ENCODE measurements at places on chromosomes 16 and 17.

GRCh38 chr16:77696149-77696548 lies 26.2 kb upstream of the NUDT7 start:
- DNase-seq = no peak

DNA sequence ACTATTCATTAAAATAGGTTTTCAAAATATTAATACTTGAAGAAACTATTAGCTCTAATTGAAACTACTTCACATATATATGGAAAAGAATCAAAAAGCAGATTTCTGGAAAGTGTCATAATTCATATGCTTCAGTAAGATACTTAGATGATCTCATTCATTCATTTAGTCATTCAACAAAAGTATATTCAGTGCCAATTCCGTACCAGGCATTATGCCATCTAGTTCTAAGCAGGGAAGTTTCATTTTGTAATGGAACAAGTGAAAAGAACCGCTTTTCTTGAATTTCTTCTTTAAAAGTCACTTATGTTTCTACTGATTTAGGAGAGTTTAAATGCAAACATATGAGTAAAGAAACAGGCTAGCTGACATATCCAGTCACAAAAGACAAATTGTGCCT lies 118.3 kb upstream of the FAM20A start:
- DNase-seq = no peak

GRCh38 chr17:61862105-61862574 lies 1.2 kb downstream of the BRIP1 start:
- DNase-seq = no peak

DNA sequence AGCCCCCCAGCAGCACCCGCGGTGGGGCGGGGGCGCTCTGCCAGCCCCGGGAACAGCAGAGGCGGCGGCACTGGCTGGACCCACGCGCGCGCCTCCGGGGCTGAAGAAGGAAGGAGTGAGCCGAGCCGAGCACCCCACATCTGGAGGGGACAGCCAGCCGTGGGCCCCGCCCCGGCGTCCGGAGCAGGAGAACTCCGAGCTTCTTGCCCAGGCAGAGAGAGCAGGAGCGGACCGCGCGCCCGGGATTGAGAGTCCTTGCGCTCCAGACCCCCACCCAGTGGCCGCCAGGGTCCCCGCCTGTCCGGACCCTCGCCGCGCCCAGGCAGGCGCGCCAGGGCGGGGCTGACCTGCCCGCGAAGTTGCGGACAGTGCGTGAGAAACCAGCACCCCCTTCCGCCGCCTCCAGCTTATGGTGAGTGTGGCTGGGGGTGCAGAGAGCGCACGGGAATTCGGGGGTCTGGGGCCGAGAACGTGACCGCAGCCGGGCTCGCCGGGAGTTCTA lies 921.9 kb upstream of the EEF2KMT start:
- no peak for DNase-seq

GRCh38 chr16:73233329-73233765 lies 185.4 kb upstream of the ZFHX3 start:
- DNase-seq = no peak

DNA sequence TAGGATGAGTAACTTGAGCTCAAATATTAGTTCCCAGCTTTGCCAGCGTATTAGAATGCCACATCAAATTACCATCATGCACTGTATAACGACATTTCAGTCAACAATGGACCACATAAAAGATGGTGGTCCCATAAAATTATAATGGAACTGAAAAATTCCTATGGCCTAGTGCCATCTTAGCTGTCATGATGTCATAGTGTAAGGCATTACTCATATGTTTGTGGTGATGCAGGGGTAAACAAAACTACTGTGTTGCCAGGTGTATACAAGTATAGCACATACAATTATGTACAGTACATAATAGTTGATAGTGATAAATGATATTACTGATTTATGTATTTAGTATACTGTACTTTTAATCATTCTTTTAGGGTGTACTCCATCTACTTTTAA lies 54.4 kb upstream of the NETO2 start:
- DNase-seq = no peak

GRCh38 chr17:67636834-67637520 lies 80.8 kb upstream of the NOL11 start:
- DNase-seq = no peak

DNA sequence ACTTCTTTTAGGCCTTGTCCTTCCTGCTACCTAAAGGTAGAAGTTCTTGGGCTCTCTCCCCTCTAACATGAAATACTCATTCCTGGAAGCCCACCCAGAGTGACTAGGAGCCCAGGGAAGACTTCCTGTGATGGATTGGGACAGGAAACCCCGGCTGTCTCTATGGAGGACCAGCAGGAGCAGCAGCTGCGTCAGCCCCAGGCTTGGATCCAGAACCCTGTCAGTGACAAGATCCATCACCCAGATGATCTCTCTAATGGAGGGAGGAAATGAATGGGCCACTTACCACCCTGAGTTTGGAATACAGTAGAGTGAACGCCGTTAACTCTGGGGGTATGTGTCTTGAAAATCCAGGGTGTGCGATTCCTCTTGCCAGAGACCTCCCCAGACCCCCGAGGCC lies 195.7 kb upstream of the WSCD1 start:
- DNase-seq = no peak

GRCh38 chr16:48413272-48413671 lies 28.1 kb upstream of the SIAH1 start:
- DNase-seq = no peak

DNA sequence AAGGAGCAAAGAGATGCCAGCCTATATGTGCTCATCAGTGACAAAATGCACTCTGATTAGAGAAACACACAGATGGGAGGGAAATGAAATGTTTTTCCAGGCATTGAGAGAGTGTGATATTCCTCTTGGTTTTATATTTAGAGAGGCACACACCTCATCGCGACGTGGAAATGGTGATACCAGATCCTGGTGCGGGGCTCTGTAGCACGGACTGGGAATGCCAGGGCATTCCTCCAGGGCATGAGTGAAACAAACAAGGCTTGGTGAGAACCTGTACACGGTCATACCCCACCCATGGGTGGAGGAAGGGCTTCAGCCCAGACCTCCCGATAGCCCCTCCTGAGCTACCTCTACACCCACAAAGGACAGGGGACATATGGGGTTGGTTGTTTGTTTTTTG lies 280.2 kb downstream of the C16orf95 start:
- DNase-seq = no peak

DNA sequence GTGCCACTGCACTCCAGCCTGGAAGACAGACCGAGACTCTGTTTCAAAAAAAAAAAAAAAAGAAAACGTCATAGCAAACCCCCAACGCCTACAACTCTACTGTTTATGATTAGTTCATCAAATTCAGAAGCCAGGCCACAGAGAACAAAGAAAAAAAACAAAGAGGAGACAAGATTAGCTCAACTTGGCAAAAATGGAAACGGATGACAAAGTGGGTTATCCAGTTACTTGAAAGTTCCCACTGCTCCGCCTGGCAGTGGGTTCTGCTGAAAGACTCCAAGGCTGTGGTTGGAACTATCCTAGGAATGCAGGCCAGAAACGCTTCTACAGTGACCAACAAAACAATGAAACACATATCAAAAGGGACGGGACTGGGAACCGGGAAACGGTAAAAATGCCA lies 53.1 kb downstream of the MRM3 start:
- no peak for DNase-seq

- no peak for DNase-seq
These were observed 74.5 kb downstream of the GNAO1 start for GRCh38 chr16:56265746-56266145.

DNA sequence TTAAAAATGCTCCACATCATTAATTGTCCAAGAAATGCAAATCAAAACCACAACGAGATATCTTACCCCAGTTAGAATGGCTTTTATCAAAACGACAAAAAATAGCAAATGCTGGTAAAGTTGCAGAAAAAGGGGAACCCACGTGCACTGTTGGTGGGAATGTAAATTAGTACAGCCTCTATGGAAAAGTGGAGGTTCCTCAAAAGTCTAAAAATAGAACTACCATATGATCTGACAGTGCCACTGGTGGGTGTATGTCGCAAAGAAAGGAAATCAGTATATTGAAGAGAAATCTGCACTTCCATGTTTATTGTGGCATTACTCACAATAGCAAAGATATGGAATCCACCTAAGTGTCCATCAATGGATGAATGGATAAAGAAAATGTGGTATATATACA lies 38.2 kb upstream of the ZFHX3 start:
- no peak for DNase-seq

DNA sequence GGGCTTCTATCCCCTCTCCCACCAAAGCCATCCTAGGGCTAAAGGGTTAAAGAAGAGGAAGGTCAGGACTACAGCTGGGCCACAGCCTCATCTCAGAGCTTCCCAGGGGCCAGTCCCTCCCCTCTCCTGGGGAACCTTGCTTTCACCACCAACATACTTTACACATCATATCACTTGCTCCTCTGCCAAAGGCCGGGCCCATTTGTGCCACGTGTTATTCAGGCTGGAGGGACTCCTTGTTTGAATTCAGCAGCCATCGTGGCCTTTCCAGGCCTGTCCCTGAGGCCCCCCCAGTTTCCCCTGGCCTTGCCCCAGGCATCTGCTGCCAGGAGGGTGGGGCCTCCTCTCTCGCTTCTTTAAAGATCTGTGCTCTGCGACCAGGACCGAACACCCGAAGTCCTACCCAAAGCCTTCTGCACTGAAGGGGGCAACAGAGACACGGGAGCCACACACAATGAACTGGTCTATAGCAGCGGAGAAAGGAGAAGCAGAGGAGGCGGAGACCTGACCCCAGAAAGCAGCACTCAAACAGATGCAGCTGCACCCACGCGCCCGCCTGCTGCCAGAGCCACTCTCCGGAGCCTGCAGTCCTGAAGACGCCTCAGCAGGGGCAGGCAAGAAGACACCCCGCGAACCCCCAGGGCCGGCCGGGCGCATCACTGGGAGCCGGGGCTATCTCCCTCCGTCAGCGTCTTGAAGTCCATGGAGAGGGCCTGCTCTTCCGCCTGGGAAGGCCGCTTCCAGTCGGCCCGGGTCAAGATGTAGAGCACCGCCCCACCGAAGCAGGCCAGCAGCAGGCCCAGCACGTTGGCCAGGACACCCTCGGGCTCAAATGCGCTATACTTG lies 12.1 kb downstream of the CYB561 start:
- DNase-seq = no peak

GRCh38 chr16:68848786-68849185 lies 5.5 kb downstream of the TANGO6 start:
- no peak for DNase-seq

- DNase-seq = no peak
These were observed 204.6 kb downstream of the STX8 start for GRCh38 chr17:9371019-9371418.

- DNase-seq = no peak
These were observed 57.1 kb downstream of the SPECC1 start for GRCh38 chr17:20066253-20066652.

- no peak for DNase-seq
These were observed 153.8 kb downstream of the SNX11 start for GRCh38 chr17:48261297-48261880.

DNA sequence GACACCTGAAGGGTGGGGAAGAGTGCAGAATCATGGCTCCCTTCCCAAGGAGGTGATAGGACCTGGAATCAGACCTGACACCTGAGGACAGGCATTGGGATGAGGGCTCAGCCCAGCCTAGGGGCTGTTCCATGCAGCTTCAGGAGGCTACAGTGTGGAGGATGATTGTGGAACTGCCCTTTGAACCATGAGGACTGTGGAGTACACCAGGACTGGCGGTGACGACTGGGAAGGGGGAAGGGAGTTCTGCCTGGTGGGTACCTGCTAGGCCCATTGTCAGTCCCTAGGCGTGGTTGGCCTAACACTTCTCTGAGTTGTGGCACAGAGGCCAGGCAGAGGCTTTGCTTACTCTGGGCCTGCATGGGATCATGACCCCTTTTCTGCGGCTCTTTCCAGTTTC lies 76.1 kb downstream of the MPRIP start:
- no peak for DNase-seq

DNA sequence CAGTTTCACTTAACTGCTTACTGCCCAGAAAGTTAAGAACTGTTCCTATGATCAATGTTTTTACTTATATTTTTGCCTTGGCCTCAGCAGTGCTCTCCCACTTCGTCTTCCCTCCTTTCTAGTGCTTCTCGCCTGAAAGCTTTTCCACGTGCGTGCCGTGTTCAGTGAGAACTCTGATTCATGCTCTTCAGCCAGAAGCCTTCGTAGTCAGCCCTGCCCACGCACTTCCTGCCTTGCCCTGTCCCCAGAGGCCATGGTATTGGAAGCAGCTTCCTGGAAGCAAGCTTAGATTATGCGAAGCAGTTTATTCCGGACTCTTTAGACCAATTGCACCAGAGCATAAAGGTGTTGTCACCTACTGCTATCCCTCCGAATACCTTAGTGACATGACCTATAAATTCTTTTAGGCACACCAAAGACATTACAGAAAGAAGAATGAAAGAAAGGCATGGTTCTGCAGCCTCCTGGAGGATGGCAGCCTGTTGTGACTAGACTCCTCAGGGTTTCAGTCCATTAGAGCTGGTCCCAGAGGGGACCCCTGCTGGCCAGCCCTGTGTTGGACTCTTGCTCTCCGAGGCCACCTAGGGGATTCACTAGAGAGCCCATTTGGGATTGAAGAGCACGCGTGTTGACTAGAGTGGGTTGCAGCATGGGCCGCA lies 105.2 kb downstream of the RPTOR start:
- peak; percentile 25 for DNase-seq

DNA sequence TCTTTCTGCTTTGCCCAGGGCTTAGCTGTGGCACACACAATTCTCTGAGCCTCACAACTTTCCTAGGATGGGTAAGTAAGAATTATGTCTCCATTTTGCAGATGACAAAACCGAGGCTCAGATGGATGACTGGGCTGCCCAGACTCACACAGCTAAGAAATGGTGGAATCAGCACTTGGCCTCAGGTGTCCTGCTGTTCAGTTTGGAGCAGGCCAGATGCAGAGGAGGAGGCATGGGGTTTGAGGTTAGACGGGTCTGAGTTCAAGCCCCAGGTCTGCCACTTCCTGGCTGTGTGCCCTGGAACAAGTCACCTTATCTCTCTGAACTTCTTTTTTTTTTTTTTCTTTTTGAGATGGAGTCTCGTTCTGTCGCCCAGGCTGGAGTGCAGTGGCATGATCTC lies 1.7 kb upstream of the MEOX1 start:
- no peak for DNase-seq

DNA sequence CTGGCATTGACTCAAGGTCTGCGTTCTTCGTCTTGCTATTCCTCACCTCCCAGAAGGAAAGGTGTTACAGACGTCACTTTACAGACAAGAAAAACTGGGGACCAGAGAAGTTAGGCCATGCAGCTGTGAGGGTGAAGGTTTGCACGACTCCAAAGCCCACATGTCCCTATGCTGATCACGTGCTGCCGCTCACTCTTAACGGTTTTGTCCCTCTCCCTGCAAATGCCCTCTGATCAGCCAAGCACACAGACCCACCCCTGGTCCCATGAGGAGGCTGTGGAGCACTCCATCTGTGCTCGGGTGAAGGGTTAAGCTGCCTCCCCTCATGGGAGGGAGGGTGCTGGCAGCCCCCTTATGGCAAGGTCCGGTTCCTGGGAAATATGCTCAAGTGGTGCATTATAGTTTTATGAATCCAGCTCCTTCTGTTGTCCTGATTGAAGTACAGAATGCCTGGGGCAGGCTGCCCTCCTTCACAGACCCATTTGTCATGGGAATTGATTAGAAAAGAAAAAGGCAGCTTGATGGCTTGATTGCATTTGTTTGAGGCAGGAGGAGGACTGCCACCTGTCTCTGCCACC lies 18.8 kb downstream of the CCDC182 start:
- DNase-seq = no peak

Data from stimulated activated CD8-positive, alpha-beta memory T cell treated with anti-CD3 and anti-CD28 coated beads, Interleukin-4, amount 100 ng/mL, for 1 hour (primary cell).